Prostate gland (tissue), 2 donors: ENCODE measurements at places on chromosomes 1 and 21.

GRCh38 chr1:19738669-19739068 is 61.0 kb downstream of the TMCO4 start:
- no peak for DNase-seq

- DNase-seq = no peak
Observed at GRCh38 chr1:204327359-204327758, 32.4 kb downstream of the PLEKHA6 start.

DNA sequence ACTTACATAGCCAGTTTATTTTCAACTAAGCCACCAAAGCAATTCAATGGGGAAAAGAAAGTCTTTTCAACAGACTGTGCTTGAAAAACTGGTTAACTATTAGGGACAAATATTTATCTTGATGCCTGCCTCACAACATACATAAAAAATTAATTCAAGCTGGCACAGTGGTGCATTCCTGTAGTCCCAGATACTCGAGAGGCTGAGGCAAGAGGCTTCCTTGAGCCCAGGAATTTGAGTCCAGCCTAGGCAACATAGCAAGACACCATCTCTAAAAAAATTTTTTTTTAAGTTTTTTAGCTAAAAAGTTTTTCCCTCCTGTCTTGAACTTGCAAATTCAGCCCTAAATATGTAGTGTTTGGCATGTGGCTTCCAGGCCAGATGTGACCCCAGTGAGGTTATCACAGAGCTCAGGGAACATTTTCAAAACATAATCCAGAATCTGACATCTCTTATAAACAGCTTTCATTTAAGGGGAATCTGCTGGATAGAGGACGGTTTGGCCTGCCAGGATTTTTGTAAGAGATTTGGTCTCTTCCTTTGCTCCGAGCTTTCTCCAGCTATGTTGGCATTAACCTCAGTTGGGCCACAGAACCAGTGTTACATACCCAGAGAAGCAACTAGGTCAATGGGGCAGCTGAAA is 46.4 kb downstream of the COL6A1 start:
- no peak for DNase-seq

- DNase-seq = no peak
Observed at GRCh38 chr1:15885269-15885668, 37.8 kb downstream of the SPEN start.

DNA sequence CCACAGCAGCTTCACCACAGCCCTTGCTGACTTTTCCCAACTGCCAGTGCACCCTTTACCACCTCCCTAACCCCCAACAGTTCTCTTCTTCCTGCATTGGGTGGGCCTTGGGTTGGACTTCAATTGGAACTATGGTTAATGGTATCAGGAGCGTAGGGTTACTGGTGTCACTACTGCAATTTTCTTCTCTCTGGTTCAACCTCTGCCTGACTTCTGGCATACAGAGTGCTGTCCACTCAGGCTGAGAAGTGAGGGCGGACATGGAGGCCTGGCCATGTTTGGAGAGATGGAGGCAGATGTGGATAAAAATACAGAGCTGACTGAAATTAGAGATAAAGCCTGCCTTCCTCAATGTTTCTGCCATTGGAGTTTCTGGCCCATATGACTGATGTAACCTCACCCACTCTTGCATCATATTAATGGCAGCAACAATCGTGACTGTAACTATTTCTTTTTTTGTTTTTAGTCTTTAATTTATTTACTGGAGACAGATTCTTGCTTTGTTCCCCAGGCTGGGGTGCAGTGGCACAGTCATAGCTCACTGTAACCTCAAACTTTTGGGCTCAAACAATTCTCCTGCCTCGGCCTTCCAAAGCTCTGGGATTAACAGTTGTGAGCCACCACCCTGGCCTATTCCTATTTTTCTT is 87.8 kb downstream of the NAV1 start:
- no peak for DNase-seq

- peak; percentile 42 for DNase-seq
Observed at GRCh38 chr1:67572594-67573221, 112.3 kb upstream of the GADD45A start.

GRCh38 chr21:38769191-38769780 is 36.4 kb upstream of the ETS2 start:
- no peak for DNase-seq

GRCh38 chr21:41809891-41810596 is 43.2 kb upstream of the RIPK4 start:
- no peak for DNase-seq

DNA sequence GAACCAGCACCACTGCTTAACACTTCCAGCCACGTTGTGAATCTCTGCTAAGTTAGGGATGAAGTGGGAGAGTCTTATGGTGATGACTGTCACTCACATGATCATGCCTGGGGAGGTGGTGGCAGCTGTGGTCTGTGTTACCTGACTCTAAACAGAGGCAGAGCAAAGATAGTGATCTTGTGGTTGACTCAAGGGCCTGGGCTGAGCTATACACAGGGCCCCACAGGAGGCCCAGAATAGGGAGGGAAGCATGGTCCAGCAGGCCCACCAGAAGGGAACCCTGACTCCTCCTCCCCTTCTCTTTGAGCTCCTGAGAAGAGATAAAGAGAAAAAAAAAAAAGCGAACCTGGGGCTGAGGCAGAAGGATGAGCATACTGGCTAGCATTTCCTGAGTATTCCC is 55.0 kb downstream of the PLXNA2 start:
- DNase-seq = no peak

GRCh38 chr1:27455139-27455811 is 34.7 kb downstream of the WASF2 start:
- DNase-seq = no peak

GRCh38 chr1:227712648-227713047 is 22.5 kb downstream of the JMJD4 start:
- no peak for DNase-seq

- DNase-seq = peak; percentile 19
Observed at GRCh38 chr1:89519779-89520358, 4.8 kb upstream of the LRRC8B start.
